ENCODE measurements at places on chromosomes 4 and X. TPM values are rescaled to one million over a fixed set of nuclear protein-coding genes. Genes with fewer than 3 reads are reported as not detected.

- H3K27ac ChIP-seq: 0 out of 2 replicates have a peak overlapping the region, but pooled peaks have one; percentile 74
- H3K4me3 ChIP-seq: peak overlapping the region; percentile 95
- H3K27me3 ChIP-seq: no peaks in the 10 kb centered on the region
- peaks cover 10% of the 10 kb centered on the region for H3K4me1 ChIP-seq
Observed at GRCh38 chrX:56728752-56729151, 291 bp upstream of the NBDY start.

GRCh38 chr4:69727426-69727825 lies 33.0 kb downstream of the SULT1B1 start:
- DNase-seq: no peak
- no peaks in the 10 kb centered on the region for H3K27me3 ChIP-seq
- no peaks in the 10 kb centered on the region for H3K4me1 ChIP-seq
- no peak overlapping the region for H3K27ac ChIP-seq
- no peaks in the 10 kb centered on the region for H3K36me3 ChIP-seq

- peaks cover 15% of the 10 kb centered on the region for H3K4me1 ChIP-seq
- DNase-seq: peak; percentile 81
- no peak overlapping the region for H3K4me3 ChIP-seq
- H3K27ac ChIP-seq: peak overlapping the region; percentile 73
- H3K27me3 ChIP-seq: no peaks in the 10 kb centered on the region
- H3K36me3 ChIP-seq: no peaks in the 10 kb centered on the region
Observed at GRCh38 chrX:68699960-68700746, 52.7 kb downstream of the STARD8 start.

GRCh38 chr4:57018980-57019379 lies 40.3 kb downstream of the POLR2B start:
- DNase-seq: peak; percentile 31
- no peak overlapping the region for H3K4me3 ChIP-seq
- no peaks in the 10 kb centered on the region for H3K27me3 ChIP-seq
- H3K4me1 ChIP-seq: peaks cover 40% of the 10 kb centered on the region
- no peak overlapping the region for H3K27ac ChIP-seq

DNA sequence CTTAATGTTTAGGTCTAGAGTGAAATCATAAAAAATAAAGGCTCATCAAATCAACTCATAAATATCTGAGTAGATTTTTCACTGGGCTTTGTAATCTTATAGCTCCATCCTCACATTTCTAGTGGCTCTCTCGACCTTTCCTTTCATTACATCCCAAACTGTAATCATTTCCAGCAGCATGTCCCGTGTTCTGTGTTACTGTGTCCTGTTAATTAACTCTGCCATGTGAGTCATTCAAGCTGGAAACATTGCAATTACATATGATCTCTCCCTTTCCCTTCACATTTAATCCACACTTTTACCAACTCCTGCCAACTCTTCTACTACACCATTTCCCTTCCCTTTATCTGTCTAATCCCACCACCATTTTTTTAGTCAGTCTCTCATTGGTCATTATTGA lies 75.5 kb downstream of the UGT8 start:
- no peaks in the 10 kb centered on the region for H3K27me3 ChIP-seq
- no peak for DNase-seq
- no peak overlapping the region for H3K4me3 ChIP-seq
- H3K4me1 ChIP-seq: no peaks in the 10 kb centered on the region
- H3K36me3 ChIP-seq: no peaks in the 10 kb centered on the region

DNA sequence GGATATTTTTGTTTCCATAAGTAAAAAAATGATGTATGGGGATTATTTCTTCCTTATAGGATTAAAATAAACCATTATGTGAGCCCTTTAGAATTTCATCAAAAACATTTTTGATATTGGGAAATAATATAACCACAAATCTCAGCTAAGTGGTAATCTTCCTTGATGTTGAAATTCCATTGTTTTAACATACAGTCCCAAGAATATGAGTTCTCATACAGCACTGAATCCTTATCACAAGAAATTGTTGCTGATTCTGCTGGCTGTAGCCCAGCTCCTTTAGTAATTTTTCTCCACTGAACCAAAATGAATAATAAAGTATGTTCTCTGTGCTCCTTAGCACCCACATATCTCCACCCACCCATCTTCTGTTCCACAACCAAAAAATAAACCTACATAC lies 41.9 kb upstream of the FAM47B start:
- no peaks in the 10 kb centered on the region for H3K36me3 ChIP-seq
- H3K4me1 ChIP-seq: peaks cover 37% of the 10 kb centered on the region
- peak overlapping the region; percentile 84 for H3K27ac ChIP-seq
- peak; percentile 24 for DNase-seq
- H3K4me3 ChIP-seq: no peak overlapping the region

DNA sequence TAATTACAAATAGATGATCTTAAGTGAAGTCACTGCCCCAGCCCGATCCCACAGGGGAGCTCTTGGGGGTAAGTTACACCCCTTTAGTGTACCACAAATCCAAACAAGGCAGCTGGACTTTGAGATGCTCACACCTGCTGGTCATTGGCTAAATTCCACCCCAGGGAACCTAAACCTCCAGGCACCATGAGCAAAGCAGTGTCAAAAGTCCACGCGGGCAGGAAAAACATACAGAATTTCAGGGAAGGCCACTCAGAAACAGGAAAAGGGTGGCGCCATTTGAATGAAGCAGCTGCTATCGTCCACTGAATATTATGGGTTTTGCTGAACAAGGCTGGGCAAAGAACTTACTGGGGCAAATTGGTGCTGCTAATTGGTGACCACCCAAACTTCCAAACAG lies 30.9 kb downstream of the SUPT20HL1 start:
- no peaks in the 10 kb centered on the region for H3K27me3 ChIP-seq
- H3K4me1 ChIP-seq: peaks cover 1% of the 10 kb centered on the region
- no peaks in the 10 kb centered on the region for H3K36me3 ChIP-seq

GRCh38 chr4:26819478-26820095 lies 41.1 kb upstream of the STIM2 start:
- H3K36me3 ChIP-seq: no peaks in the 10 kb centered on the region
- H3K4me1 ChIP-seq: no peaks in the 10 kb centered on the region
- H3K27me3 ChIP-seq: no peaks in the 10 kb centered on the region
- no peak overlapping the region for H3K27ac ChIP-seq
- no peak for DNase-seq

- no peaks in the 10 kb centered on the region for H3K27me3 ChIP-seq
- DNase-seq: peak; percentile 53
- peaks cover 27% of the 10 kb centered on the region for H3K4me1 ChIP-seq
- no peaks in the 10 kb centered on the region for H3K36me3 ChIP-seq
Observed at GRCh38 chr4:107950746-107951540, 19.6 kb downstream of the CYP2U1 start.

- no peak overlapping the region for H3K4me3 ChIP-seq
- no peak overlapping the region for H3K27ac ChIP-seq
- H3K4me1 ChIP-seq: no peaks in the 10 kb centered on the region
- H3K27me3 ChIP-seq: no peaks in the 10 kb centered on the region
- peak; percentile 78 for DNase-seq
Observed at GRCh38 chr4:17468619-17469221, 43.2 kb downstream of the QDPR start.

DNA sequence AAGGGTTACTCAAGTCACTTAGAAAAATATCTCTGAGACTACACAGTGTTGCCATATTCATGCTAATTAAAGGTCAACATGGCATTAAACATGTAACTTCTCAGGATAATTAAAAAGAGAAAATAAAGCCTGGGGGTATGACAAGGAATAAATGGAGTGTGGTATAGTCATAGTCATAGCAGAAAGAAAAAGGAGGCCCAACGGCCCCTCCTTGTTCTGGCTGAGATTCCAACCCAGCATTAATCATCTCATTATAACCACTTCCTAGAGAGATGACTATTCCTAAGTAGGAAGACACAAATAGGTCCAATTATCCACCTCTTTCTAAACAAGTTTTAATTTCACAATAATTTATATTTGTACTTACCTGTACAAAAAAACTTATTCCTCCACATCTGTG lies 778.4 kb upstream of the AADAT start:
- H3K4me1 ChIP-seq: no peaks in the 10 kb centered on the region
- H3K27ac ChIP-seq: no peak overlapping the region
- no peak for DNase-seq
- H3K27me3 ChIP-seq: no peaks in the 10 kb centered on the region
- no peak overlapping the region for H3K4me3 ChIP-seq

DNA sequence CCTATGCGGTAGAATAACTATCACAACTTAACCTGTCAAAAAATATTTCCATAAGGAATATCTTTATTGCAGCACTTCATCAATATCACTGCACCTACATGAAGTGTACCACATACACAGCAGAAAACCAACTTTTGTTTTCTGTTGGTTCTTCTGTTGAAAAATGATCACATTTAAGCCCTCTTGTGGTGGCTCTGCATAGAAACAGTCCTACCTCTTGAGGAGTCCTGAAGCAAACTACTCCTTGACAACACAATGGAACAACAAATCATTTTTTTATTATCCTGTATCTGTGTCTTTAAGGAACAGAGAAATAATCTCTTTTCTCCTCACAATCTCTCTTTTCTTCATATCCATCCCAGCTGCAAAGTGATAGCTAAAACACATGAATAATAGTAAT lies 39.8 kb upstream of the ATOH1 start:
- H3K4me1 ChIP-seq: no peaks in the 10 kb centered on the region
- peaks cover 4% of the 10 kb centered on the region for H3K27me3 ChIP-seq
- H3K4me3 ChIP-seq: no peak overlapping the region
- DNase-seq: peak; percentile 32
- H3K36me3 ChIP-seq: no peaks in the 10 kb centered on the region

DNA sequence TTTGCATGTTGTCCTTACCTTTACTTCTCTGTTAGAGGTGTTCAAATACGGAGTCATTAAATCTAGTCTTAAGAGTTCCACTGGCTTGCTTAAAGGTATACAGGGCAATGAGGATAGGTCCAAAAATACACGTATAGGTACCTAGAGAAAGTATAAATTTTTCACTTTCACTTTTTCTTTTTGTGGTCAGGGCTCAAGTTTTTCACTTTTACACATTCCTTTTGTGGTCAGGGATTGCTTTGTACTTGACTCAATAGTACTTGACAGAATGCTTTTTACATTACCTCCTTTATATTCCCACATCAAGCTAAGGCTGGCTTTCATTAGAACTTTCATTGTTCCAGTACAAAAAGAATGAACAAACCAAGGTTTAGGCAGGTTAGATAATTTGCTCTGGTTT lies 21.7 kb downstream of the TMEM184C start:
- H3K4me3 ChIP-seq: no peak overlapping the region
- H3K4me1 ChIP-seq: 0 out of 2 replicates have a peak, but pooled peaks cover 5% of the 10 kb centered on the region
- H3K27me3 ChIP-seq: no peaks in the 10 kb centered on the region
- no peak overlapping the region for H3K27ac ChIP-seq
- no peak for DNase-seq

GRCh38 chrX:48719958-48720357 lies 23.4 kb downstream of the SUV39H1 start:
- no peak for DNase-seq
- H3K36me3 ChIP-seq: no peaks in the 10 kb centered on the region
- H3K4me3 ChIP-seq: no peak overlapping the region

GRCh38 chrX:112877771-112878173 lies 37.1 kb upstream of the AMOT start:
- DNase-seq: no peak
- no peak overlapping the region for H3K27ac ChIP-seq
- no peaks in the 10 kb centered on the region for H3K36me3 ChIP-seq

DNA sequence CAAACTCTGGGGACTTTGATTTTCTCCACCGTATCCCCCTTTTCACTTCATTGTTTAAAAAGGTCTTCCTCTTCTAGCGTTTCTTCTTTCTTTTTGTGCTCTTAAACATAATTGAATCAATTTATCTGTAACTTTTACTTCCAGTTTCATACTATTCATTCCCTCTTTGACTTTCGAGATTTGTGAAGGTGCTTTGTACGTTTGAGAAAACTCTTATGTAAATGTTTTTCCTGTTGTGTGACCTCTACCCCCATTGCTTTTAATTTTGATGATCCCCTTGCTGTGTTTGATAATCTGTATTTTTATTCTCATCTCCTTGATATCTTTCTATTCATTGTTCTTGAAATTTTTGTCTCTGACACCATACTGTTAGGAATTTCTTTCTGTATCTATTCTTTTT lies 4.8 kb downstream of the USP38 start:
- H3K36me3 ChIP-seq: peaks cover 38% of the 10 kb centered on the region
- no peak for DNase-seq
- no peaks in the 10 kb centered on the region for H3K27me3 ChIP-seq
- peaks cover 29% of the 10 kb centered on the region for H3K4me1 ChIP-seq
- H3K27ac ChIP-seq: no peak overlapping the region

DNA sequence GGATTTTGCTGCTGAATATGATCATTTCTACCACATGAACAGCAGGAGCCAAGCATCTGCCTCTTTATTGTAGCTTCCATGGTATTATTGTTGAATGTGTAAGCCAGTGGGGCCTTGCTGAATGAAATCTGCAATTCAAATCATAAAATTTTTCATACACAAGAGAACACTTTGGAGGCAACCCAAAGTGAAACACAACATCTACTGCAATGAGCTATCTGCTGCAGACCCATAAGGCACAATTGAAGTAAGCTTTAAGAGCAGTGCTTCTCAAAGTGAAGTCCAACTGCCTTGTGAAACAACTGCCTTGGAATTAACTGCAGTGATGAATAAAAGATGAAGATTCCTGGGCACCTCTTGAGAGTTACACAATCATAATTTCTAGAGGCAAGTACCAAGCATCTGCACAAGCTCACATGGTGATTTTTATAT lies 626.3 kb upstream of the INTU start:
- H3K4me1 ChIP-seq: no peaks in the 10 kb centered on the region
- H3K27ac ChIP-seq: no peak overlapping the region
- no peak overlapping the region for H3K4me3 ChIP-seq
- H3K27me3 ChIP-seq: no peaks in the 10 kb centered on the region

GRCh38 chrX:46485897-46486296 lies 59.3 kb downstream of the ZNF674 start:
- no peaks in the 10 kb centered on the region for H3K4me1 ChIP-seq
- DNase-seq: no peak
- H3K27me3 ChIP-seq: no peaks in the 10 kb centered on the region
- no peak overlapping the region for H3K27ac ChIP-seq
- H3K4me3 ChIP-seq: no peak overlapping the region

DNA sequence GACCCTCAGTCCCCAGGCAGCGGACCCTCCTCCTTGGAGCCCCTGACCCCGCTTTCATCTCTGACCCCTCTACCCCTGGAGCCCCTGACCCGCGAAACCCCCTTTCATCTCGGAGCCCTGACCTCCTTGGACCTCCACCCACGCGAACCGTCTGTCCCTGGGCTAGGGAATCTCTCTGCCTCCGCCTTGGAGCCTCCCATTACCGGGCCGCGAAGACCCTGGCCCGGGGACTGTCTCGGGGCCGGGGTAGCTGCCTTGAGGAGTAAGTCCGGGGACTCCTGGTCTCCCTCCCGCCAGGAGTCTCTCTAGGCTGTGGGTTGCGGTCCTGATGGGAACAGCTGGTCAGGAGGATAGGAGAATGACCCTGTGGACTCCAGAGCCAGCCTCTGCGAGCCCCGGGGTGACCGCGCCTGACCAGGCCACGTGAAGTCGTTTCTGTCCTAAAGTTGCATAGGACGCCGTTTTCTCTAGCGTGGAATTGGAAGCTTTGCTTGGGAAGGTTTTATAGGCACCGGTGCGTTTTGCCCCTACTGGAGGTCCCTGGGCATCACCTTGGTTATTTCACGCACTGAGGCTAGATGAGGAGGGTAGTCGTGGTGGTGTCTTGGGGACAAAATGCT lies 824 bp downstream of the TBC1D14 start:
- H3K4me3 ChIP-seq: peak overlapping the region; percentile 83
- 0 out of 2 replicates have a peak, but pooled peaks cover 9% of the 10 kb centered on the region for H3K4me1 ChIP-seq
- peak; percentile 36 for DNase-seq
- no peak overlapping the region for H3K27ac ChIP-seq

Gene HPGD
- total RNA-seq: not detected

Gene PORCN
- 32.2 TPM for total RNA-seq

Gene ERVMER34-1
- total RNA-seq: not detected

Gene SRPX2
- 36.7 TPM for total RNA-seq

Gene RASGEF1B
- not detected for total RNA-seq

Gene PPBP
- total RNA-seq: not detected

Gene BMPR1B
- 0.76 TPM for total RNA-seq

Gene PLP1
- 0.76 TPM for total RNA-seq

Gene CFAP99
- total RNA-seq: not detected

Gene GPR173
- total RNA-seq: 2.7 TPM

Gene TMPRSS11F
- not detected for total RNA-seq

Gene RAB33B
- 15.2 TPM for total RNA-seq

Data from GM23248 (cell line).